ENCODE measurements at places on chromosomes 5 and 9.
A peak's percentile ranks its signal among the peaks of the same experiment; 100 is the strongest.

DNA sequence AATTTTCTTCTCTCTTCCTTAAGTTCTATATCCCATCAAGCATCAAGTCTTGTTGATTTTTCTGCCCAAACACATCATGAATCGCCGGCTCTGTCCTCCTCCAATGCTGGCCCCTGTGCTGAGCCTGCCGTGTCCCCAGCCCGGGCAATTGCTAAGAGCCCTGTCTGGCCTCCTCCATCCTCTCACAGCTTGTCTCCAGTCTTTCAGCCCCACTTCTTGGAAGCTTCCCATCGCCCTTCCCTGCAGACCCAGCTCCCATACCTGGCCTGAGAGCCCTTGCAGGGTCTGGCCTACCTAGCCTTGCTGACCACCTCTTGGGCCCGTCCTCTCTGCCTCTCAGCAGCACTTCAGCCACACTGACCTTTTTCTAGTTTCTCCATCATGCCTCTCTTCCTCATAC lies 61.9 kb downstream of the COL15A1 start:
- DNase-seq, result no peak

DNA sequence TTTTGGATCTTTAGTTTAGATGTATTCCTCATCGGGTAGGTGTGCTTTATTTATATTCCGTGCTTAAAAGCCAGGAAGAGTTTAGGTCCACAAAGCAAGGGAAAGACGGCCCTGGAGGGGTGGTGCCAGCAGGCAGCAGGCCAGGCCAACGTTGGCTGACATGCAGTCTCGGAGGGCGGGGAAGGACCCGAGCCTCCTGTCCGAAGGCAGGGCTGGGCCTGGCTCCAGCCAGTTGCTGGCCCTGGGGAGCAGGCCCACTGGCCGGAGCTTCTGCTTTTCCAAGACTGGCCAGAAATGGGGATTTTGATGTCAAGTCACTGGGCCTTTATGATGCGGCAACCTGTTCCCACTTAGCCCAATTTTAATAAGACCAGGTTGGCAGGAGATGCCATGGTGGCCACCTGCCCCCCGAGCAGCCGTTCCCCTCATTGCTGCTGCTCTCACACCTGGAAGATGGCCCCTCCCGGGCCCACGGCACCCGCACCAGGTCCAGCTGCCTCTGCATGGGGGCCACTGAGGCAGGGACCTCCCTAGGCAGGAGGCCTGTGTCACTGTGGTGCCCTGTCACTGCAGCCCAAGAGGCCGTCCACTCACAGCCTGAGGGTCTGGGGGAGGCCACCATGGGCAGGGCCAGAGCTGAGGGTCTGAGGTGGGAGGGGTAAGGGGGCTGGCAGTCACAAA lies 23.2 kb downstream of the LPCAT1 start:
- no peak for DNase-seq

DNA sequence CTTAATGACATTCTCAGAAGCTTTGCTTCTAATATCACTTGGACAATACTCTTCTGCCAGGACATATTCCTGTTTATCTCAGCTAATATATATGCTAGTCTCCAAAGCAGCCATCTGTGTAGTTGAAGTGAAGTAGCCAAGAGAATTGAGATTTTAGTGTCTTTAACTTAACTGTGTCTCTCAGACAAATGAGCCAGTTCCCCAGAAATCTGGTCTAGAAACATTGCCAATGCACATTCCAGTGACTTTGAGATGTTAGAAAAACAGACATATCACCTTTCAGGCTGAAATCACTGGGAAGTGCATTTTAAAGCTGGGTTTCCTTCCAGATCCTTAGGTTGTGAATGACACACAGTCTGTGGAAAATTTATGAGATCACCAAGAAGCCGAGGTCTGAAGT lies 114.6 kb downstream of the MTX3 start:
- no peak for DNase-seq

DNA sequence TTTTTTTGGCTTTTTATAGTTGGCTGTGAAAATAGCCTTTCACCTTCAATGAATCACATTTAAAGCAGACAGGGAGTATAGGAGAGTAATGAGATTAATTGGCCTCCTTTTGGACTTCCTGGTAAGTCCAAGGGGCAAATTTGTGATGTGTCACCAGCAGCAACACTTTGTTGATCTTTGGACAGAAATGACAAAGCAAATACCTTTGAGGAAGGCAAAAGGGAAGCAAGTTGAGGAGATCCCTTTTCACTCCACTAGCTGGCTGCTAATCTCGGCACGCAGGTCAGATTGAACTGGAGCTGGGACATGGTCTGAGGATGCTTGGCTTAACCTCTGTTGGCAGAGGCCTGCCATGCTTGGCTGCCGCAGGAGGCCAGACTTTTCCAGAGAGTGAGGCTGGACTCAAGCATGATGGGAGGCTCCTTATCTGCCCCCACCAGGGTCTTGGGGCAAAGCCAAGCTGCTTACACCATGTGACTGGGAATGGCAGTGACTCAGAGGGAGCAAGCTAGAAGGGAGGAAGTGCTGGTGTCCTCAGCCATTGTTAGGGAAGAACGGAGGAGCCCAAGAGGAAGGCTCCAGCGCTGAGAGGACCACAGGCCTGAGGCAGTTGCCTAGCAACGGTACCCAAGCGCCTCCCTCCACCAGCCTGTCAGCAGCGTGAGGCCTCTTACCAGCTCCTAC lies 174.5 kb upstream of the MAP1B start:
- no peak for DNase-seq

- DNase-seq, result peak; percentile 58
These were observed 31.7 kb upstream of the PRXL2C start for GRCh38 chr9:96686638-96687335.

DNA sequence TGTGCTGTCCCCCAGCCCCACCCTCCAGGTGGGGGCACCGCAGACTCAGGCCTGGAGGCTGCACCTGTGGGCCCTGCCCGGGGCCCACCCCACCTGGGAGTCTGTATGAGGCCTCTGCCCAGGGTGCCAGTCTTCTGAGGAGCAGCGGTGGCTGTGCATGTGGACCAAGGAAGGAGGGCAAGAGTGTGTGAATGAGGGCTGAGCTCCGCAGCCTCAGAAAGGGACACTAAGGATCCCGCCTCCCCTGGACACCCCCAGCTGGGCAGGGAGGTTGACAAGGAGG lies 19.1 kb downstream of the FGD3 start:
- no peak for DNase-seq

- no peak for DNase-seq
These were observed 189.7 kb upstream of the SGCD start for GRCh38 chr5:156137071-156137869.
